ENCODE measurements at places on chromosomes 4 and X.

DNA sequence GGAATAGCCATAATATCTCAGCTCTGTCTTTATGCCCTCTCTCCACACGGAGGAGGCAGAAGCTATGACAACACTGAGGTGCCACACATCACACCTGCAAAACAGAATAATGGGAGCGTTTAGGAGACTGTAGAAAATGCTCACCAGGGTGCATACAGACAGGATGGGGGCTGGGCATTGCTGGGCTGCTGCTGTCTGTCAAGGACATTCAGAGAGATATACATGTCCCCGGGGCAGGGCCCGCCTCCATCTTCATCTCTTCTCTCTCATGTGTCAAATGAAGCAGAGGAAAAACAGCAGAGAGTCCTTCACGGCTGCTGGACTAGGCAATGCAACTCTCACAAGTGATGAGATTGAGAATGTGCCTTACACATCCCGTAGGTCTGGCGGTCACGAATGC lies 65.3 kb upstream of the DHRSX start:
- DNase-seq, result no peak

DNA sequence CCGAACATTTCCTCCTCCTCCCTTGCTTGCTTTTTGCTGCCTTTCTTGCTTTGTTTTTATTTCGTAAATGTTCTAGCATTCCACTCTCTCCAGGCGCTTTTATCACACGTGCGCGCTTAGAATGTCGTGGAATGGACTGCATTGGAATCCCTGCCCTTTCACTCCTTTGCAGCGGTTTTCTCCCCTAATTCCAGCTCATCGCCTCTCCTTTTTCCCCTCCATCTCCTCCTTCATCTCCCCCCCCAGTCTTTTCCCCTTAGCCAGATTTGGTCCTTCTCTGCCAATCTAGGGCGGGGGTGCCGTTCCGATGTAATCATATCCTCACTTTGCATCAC lies 579 bp downstream of the OGT start:
- DNase-seq, result no peak

- no peak for DNase-seq
Observed at GRCh38 chr4:184324939-184325477, 107.3 kb upstream of the ENPP6 start.

- DNase-seq, result no peak
Observed at GRCh38 chr4:165006456-165006855, 25.3 kb upstream of the TRIM60 start.

- DNase-seq, result no peak
Observed at GRCh38 chr4:94403751-94404150, 48.0 kb upstream of the PDLIM5 start.

GRCh38 chr4:8185930-8186329 lies 13.2 kb upstream of the SH3TC1 start:
- DNase-seq, result no peak

- no peak for DNase-seq
Observed at GRCh38 chr4:66568431-66568830, 898.1 kb upstream of the EPHA5 start.

GRCh38 chr4:54006755-54007154 lies 57.6 kb downstream of the CHIC2 start:
- no peak for DNase-seq

DNA sequence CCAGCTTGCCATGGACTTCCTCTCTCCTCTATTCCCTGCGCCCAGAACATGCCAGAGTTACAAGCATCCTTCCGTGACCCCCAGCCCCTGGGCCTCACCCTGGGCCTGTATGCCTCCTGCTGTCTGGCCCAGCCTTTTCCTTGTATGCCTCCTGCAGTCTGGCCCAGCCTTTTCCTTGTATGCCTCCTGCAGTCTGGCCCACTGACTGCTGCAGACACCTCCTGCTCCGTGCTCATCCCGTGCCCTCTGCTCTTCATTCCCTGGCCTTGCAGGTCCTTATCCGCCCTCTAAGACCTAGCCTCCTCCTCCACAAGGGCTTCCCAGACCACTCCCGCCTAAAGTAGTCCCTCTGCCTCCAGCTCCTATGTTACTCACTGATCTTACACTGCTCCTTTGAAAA lies 44.2 kb downstream of the IRF2 start:
- no peak for DNase-seq

- no peak for DNase-seq
Observed at GRCh38 chr4:156788782-156789181, 182.8 kb downstream of the PDGFC start.

DNA sequence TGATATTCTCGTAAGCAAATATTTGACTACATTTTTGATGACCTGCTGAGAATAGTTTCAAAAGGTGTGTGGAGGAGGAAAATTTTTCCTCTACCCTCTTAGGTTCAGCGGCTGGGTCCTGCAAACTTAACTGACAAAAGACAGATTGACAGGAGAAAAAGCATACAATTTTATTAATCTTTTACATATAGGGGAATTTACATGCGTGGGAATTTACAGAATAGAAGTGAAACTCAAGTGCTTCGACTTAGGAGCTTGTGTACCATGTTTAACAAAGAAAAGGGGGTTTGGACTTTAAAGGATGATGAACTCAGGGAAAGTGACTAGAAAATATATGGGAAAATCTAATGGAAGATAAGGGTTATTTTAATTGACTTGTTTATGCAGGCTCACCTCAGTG lies 2.5 kb downstream of the HERC6 start:
- no peak for DNase-seq

DNA sequence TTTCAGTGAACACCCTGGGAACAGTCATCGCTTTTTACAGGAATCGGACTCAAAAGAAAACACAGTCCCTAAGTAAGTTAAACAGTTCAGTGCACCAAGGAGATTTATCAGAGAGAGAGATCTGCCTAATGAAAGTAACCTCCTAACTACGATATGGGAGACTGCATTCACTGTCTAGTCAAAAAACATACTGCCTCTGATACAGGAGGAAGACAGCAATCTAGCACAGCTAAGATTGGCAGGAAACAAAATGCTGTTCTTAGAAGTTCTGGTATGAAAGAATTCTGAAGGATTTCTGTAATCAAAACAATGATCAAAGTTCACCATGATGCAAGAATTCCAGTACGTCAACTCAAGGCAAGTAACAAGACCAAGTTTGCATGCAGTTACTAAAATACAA lies 92.8 kb downstream of the MAML3 start:
- DNase-seq, result no peak

DNA sequence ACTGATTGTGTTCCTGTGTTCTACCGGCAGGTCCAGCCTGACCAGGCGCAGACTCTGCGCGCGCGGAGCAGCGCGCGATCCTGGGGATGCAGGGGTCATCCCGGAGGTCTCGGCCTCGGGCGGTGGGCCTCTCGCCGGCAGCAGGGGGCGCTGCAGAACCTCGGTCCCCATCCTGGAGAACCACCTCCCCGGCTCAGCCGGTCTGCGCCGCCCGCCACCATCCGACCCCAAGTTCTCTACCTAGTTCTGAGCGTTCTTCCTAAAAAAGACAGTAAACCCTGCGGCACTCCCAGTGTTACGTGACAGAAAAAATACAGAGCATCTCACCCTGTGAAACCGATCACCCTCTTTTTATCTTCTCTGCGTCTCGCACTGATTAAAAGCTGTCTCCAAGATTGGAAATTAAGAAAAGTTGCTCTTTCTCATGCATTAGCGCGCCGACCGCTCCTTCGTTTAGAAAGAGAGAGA lies 1.6 kb downstream of the TRPC3 start:
- DNase-seq, result peak; percentile 87

DNA sequence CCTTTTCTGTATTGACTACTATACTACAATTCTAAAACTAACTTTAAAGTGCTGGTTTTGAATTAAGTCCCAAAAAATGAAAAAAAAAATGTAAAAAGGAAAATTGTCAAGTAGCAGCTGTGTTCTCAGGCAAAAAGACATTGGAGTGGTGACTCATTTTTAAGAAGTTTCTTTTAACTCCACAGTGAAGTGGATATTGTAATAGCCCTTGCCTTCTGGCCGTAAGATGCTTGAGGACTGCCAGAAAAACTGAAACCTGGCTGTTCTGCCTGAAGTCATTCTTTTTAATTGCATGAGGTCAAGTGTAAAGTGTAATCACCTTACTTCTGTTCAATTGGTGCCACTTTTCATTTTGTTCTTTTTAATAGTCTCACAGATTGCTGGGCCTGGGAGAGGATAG lies 28.9 kb downstream of the SPANXD start:
- DNase-seq, result no peak

DNA sequence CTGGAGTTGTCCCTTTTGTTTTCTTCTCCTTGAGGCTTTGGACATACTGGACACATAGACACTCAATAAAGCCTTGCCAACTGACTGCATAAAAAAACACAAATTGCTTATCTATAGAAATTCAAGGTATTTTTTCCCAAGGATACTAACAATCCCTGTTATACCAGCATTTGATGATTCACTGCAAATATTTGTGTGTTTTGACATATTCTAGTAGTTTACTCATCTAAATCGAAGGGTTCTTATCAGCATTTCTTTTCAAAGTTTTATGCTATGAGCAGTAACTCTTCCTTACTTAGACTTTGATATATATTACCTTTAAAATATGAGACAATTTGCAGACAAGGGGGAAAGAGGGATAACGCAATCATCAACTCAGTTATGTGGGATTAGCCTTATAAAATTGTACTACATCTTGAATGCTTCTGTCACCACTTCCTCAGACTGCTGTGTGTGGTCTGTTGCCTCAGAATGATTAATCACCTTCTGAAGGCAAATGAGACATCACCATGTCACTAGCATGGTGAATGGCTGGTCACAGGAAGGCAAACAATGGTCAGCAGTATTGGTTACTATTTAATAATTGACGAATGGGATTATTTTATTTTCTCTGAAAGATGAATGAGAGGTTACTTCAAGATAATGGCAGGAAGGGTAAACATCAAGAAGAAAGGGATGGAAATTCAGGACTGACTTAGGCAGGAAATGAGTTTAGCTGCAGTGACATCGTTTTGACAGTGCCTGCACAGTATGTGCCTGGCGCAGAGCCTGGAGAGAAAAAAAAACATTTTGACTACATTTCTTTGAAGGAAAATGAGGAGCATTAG lies 544.3 kb upstream of the CNKSR2 start:
- no peak for DNase-seq

DNA sequence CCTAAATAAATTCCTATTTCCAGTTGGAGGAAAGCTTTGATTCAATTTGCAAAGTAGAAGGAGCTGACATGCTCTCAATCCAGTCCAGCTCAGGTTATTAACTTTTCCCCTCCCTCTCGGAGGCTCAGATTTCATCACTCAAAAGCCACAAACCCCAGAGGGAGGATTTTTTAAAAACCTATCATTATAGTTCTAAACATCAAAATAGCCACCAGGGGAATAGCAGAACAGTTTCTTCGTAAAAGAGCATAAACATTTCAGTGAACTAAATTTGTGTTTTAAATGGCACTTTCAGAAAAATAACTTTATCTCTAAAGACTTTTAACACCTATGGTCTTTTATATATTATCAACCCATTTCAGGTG lies 8.8 kb downstream of the GPRIN3 start:
- DNase-seq, result no peak

DNA sequence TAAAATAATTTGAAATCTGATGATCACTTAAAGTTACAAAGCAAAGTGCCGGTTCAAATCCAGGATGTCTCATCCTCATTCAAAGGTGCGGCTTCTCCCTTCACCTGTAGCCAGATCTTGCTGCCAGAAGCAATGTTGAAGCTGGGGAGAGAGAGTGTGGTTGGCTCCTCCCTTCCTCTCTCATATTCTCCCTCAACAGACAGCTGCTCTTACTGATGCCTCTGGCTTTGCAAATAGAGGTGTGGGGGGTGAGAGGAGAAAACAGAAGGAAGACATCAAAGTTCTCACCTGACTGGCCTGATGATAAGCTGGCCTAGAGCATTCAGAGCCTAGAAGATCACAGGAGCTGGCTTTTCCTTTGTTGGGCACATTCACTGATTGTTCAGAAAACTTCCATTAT lies 28.3 kb upstream of the BTC start:
- no peak for DNase-seq

GRCh38 chr4:24605216-24605615 lies 20.9 kb upstream of the DHX15 start:
- no peak for DNase-seq

DNA sequence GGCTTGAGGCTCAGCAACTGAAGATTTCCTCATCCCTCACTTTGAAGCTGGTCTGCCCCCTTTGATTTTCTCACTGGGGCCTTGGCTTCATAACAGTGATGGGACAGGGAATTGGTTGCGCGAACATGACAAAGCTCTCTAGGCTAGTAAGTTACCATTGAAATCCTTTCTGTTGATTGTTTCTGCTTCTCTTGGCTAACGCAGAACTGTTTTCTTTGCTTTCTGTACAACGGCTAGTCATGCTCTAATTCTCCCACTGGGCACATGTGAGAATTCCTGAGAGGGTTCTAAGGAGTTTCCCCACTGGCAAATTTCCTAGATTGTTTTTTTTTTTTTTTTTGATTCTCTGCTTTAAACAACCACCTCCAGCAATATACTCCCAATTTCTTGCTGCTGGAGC lies 738.6 kb downstream of the PCDH7 start:
- no peak for DNase-seq

All from stimulated activated CD8-positive, alpha-beta memory T cell treated with anti-CD3 and anti-CD28 coated beads, Interleukin-7, amount 100 ng/mL, for 1 hour (primary cell).